Stimulated activated CD4-positive, alpha-beta T cell treated with anti-CD3 and anti-CD28 coated beads, Interleukin-1b, Interleukin-23, amount 100 ng/mL, for 24 hours (primary cell): ENCODE measurements at places on chromosomes 12 and 14.

GRCh38 chr12:120225852-120226640, 25.1 kb upstream of the RPLP0 start:
- no peak for DNase-seq

- DNase-seq, result no peak
Observed at GRCh38 chr12:8145754-8146441, 10.9 kb upstream of the ZNF705A start.

- DNase-seq, result no peak
Observed at GRCh38 chr14:28407031-28407825, 359.4 kb upstream of the FOXG1 start.

DNA sequence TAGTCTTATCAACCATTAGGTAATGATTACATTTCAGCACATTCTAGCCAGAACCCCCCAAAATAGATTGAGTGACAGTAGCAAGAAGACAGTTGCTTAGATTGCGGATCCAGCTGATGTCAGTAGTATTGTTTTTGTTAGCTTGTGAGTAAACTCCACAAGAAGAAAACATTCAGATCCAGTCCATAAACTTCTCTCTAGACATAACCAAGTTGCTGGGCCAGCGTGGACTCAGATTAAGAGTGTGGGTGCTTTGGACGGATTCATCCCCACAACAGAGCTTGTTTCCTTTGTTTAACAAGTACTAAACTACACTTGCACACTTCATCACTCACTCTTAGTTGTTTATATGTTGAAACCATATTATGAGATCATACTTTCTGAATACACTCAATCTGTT, 293.4 kb downstream of the NPAS3 start:
- DNase-seq, result no peak
